ENCODE measurements at places on chromosomes 6 and 20.

DNA sequence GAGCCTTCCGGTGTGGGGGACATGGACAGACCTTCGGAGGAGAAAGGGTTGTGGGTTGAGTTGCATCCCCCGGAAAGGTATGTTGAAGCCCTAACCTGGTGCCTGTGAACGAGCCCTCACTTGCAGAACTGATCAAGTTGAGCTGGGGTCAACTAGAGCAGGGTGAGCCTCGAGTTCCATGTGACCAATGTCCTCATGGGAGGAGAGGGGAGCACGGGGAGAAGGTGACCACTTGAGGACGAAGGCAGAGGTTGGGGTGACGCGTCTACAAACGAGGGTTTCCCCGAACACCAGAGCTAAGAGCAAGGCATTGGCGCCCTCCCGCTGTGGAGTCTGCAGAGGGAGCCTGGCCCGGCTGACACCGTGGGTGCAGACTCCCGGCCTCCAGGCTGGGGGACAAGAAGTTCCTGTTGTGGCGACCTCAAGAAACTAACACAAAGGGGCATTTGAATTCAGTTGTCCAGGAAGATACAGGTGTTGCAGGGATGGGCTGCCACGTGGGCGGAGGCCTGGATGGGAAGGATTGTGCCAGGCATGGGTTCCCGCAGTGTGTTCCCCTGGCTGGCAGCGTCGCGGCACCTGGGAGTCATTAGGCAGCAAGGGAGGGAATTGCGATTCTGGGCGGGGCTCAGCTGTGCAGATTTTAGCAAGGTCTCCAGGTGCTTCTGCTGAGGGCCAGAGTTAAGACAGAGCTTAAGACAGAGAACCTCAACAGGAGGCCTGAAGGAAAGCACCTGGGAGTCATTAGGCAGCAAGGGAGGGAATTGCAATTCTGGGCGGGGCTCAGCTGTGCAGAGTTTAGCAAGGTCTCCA lies 20.4 kb upstream of the UNC93A start:
- no peak for DNase-seq

- no peak for DNase-seq
These were observed 34.6 kb upstream of the SMIM28 start for GRCh38 chr6:138343112-138343511.

- DNase-seq: no peak
These were observed 2.8 kb downstream of the COL9A3 start for GRCh38 chr20:62819494-62820174.

DNA sequence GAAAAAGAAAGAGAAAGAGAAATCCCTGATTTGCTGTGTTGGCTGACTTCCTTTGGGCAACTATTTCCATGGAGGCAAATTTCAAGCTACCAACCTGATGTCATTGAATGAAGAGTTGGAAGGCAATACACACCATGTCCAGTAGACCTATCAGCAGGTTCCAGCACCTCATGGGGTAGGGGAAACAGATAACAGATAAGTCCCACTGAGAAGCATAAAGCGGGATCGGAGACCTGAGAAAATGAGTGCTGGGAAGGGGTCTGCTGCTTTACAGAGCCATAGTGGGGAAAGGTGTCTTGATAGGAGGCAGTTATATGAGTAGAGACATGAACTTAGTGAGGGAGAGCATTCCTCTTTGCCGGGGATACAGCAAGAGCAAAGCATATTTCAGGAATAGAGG lies 244.9 kb downstream of the PLCB1 start:
- DNase-seq: no peak

DNA sequence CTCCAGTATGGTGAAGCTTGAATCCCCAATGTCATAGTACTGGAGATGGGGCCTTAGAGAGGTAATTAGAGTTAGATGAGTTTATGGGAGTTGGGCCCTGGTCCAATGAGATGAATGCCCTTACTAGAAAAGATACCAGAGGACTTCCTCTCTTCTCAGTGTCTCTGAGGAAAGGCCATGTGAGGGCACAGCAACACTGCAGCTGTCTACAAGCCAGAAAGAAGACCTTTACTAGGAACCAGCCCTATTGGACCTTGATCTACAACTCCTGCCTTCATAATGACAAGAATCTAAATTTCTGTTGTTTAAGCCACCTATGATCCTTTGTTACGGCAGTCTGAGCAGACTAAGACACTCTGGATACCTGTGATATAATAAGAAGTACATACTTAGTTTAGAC lies 31.4 kb upstream of the AKAP7 start:
- no peak for DNase-seq

DNA sequence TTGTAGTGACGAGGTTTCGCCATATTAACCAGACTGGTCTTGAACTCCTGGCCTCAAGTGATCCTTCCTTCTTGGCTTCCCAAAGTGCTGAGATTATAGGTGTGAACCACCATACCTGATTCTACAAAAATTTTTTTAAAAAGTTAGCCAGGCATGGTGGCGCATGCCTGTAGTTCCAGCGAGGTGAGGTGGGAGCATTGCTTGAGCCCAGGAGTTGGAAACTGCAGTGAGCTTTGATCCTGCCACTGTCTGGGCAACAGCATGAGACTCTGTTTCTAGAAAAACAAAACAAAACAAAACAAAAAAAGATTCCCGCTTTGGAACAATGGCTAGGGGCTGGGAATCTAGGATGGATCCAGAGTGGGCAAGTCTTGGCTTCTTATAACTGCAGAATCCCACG lies 35.1 kb upstream of the SALL4 start:
- no peak for DNase-seq

DNA sequence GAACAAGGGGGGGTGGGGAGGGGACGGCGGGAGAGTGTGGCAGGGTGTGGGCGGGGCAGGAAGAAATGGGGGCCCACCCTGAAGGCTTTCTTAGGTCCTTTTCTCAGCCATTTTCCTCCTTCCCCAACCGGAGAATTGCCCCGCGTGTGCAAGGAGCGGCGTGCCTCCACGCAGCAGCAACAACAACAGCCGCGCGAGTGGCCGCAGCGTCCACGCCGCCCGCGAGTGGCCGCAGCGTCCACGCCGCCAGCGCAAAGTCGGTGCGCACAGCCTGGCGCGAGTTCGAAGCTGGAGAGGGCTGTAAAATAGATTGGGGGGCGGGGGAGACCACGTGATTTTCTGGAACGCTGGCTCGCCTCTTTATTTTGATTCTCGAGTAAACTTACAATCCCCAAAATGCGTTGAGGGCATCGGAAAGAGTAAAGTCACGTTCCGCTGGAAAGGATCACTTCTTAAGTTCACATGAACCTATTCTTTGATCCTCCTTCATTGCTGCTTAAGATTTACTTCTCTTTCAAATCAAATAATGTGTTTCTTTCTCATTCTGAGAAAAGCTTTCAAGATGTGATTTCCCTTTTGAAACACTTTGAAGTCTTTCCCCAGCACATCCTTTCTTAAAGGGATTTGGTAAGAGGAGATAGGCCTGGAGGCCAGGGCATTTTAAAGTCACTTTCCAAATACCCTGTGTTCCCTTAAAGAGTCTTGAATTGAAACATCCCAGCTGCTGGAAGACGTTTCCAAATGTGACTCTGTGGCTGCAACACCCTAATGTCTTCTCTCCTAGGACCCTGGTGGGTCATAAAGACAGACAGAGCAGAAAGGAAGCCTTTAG lies 66.7 kb upstream of the ZNF217 start:
- no peak for DNase-seq

DNA sequence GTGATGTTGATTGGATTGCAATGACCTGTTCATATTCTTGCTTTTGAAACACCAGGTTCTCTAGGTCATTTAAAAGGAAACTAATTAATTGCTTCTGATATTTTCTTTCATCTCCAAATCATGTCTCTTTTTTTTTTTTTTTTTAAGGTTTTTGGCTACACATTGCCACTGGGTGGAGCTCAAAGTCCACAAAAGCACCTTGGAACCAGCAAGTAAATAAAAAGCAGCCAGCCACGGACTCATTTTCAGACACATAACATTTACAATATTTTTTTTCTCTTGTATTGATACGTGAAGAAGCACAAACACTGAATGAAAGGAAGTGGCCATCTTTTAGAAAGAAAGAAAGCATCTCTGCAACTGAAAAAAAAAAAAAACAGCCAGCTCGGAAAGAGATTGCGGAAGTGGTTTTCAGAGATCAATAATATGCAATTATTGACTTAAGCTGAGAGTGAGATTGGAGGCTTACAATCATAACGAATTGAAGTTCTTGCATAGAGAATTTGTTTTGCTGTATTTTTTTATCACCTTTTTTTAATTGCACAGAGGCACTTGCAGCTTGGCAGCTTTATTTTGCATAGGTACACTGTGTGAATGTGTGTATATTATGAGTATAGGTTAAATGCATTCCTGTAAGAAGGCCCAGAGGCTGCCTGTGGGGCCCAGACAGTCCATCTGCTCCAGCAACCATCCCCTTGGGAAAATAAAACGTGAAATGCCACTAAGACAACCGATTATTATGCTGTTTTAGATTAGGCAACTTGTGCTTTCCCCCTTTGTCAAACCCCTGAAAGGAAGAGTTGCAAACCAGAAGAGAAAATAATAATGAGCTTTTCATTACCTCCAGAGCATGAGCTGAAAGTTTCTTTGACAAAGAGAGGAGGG lies 28.2 kb downstream of the CGA start:
- peak; percentile 38 for DNase-seq

- DNase-seq: peak; percentile 5
These were observed 593 bp downstream of the MMP24 start for GRCh38 chr20:35226884-35227681.

- no peak for DNase-seq
These were observed 99.5 kb downstream of the KLHL32 start for GRCh38 chr6:97023982-97024381.

GRCh38 chr6:28758818-28759235 lies 165.0 kb downstream of the TRIM27 start:
- DNase-seq: no peak

- no peak for DNase-seq
These were observed 806 bp downstream of the HLA-DOB start for GRCh38 chr6:32815996-32816395.

- DNase-seq: peak; percentile 49
These were observed 11.1 kb downstream of the TOX2 start for GRCh38 chr20:43925801-43926200.

GRCh38 chr20:9228774-9229450 lies 160.0 kb downstream of the PLCB4 start:
- DNase-seq: no peak

DNA sequence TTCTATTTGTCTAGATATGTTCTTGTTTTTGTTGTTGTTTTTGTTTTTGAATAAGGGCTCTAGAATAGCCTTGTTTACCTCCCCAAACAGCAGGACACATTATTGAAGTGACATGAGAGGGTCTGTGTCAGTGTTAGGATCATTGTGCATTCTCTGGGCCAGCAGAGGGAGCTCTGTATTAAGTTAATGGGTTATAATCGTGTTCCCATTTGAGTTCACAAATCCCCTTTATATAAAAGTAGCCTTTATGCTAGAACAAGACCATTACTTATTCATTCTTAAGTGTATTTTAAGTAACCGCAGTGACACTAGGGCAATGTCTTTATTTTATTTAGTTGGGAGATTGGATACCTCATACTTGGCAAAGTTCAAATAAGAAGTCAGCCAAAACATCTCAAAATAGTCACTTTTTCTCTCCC lies 44.8 kb downstream of the STK4 start:
- peak; percentile 80 for DNase-seq

DNA sequence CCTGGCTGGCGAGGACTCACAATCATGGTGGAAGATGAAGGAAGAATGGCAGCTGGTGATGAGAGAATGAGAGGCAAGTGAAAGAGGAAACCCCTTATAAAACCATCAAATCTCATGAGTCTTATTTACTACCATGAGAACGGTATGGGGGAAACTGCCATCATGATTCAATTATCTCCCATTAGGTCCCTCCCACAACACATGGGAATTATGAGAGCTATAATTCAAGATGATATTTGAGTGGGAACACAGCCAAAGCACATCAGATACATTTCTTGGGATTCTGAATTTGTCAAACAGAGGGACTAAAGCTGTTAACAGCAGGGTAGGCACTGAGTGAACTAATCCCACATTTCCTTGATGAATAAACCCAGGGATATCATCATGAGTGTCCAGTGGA lies 116.2 kb upstream of the PLCB4 start:
- DNase-seq: no peak

- no peak for DNase-seq
These were observed 118.8 kb downstream of the ADTRP start for GRCh38 chr6:11659757-11660156.

GRCh38 chr20:8082025-8082424 lies 50.0 kb upstream of the PLCB1 start:
- DNase-seq: no peak

DNA sequence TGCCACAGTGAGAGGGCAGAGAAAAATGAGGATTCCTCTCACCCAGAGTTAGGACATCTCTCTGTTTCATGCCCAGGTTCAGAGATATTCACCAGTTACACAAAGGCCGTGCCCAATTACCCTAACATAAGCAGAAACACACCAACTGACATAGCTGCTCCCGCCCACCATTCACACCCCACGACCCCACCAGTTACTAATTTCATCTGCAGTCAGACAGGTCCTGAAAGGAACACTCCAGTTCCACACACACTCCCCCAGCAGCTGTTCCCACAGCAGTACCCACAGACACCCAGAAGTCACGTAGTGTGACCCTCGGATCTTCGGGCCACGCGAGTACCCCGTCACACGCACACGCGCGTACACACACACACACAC lies 532 bp downstream of the TMEM74B start:
- DNase-seq: no peak

DNA sequence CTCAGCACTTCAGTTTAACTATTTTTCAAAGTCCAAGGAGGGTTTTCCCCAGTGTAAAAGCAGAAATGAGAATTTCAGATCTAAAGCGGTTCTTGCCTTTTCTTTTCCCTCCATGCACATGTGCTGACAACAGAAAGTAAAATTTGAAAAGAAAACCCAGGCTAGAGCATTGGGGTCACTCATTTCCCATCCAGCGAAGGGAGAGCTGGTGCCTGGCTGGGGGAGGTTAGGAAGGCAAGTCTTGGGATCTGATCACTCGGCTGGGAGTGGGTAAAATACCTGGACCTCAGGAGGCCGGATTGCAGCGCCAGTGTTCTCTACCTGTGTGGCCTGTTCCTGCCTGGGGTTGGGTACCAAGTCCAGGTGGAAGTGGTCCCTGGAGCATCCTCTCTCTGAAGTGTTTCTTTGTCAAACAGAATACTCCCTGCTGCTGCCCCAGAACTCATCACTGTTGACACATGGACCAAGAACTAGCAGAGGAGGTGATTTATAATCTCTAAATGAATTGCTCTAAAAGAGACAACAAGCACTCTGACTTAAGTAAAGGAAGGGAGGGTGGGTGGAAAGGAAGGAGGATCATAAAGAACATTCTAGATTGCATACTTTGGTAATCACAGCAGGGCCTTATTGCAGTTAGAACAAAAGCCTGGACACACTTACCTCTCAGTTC lies 136.0 kb downstream of the MTHFD1L start:
- no peak for DNase-seq

- no peak for DNase-seq
These were observed 156.4 kb downstream of the MTHFD1L start for GRCh38 chr6:151021896-151022295.

DNA sequence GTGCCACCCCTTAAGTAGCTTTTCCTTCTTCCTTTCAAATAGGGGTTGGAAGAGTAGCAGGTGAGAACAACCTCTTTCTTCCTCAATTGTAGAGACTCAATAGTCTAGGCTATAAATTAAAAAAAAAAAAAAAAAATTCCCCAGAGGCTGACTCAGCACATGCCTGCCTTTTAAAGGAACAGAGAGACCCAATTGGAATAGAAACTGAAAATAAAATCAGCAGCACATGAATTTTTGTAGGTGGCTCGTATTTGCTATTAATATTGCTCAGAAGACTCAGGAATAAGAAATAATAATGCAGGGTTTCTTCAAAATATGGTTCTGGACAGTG lies 19.3 kb downstream of the TOP1 start:
- DNase-seq: no peak

GRCh38 chr6:6678185-6678671 lies 89.7 kb downstream of the LY86 start:
- peak; percentile 50 for DNase-seq

GRCh38 chr20:17875981-17876385 lies 92.6 kb downstream of the SNX5 start:
- DNase-seq: no peak
